ENCODE measurements at places on chromosomes 3 and 15. TPM values are rescaled to one million over a fixed set of nuclear protein-coding genes. Genes with fewer than 3 reads are reported as not detected.

The PLS1 gene
- total RNA-seq, result 2.6 TPM

The ADGRG7 gene
- total RNA-seq, result not detected

The MYZAP gene
- total RNA-seq, result not detected

GRCh38 chr3:142618917-142619461 is 22.8 kb downstream of the PLS1 start:
- no peak for DNase-seq

DNA sequence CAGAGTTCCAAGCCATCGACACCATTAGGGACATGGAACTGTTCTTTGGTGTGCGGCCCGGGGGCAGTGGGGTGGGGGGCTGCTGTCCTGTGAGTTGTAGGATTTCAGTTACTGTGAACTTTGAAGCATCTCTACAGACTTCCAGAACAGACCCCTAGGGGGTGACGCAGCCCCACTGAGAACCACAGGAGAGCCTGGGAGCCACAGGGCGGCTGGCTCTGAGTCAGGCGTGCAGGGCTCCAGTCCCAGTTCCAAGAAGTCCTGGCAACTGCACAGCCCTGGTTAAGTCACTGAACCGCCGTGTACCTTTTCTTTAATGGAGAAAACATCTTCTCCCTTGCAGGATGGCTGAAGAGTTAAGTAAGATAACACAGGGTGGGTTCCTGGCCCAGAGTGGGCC is 23.5 kb upstream of the LRTM1 start:
- DNase-seq, result no peak

DNA sequence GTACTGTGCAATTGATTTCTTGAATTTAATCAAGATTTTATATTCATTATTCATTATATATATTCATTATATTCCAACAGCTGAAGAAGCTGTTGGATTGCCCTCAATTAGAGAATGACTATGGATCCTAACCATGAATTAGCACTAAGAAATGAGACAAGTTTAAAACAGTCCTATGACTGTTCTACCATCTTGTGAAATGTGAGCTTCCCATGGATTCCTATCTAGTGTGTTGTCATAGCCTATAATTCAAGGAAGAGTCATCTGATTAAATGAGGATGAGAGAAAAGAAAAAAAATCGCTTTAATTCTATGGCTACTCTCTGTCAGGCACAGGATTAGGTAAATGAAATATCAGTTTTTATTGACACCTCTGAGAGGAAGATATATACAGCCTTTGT is 696.6 kb upstream of the NAALADL2 start:
- no peak for DNase-seq

DNA sequence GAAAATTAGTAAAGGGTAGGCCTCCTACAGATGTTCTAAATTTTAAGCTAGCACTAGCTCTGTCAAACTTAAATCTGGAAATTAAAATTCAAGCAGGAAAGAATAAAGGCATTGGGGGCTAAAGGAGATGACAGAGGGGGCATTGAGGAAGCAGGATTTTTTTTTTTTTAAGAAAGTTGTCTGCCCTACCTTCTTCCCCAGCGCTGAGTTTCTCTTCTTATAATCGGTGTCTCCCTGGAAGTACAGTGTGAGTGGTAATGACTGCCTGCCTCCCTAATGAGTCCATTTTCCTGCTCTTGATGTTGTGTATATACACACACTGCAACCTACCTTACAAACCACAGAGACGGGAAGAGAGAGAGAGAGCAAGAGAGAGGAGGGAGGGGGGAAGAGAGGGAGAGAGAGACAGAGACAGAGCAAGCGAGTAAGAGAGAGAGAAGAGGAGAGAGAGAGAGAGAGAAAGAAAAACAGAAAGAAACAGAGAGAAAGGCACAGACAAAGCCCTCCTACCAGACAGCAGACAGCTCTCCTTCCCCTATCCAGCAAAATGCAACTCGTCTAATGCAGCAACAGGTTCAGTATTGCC is 47.0 kb downstream of the ZBTB20 start:
- peak; percentile 63 for DNase-seq

- DNase-seq, result peak; percentile 95
Observed at GRCh38 chr15:64894395-64895056, 17.2 kb upstream of the ANKDD1A start.

DNA sequence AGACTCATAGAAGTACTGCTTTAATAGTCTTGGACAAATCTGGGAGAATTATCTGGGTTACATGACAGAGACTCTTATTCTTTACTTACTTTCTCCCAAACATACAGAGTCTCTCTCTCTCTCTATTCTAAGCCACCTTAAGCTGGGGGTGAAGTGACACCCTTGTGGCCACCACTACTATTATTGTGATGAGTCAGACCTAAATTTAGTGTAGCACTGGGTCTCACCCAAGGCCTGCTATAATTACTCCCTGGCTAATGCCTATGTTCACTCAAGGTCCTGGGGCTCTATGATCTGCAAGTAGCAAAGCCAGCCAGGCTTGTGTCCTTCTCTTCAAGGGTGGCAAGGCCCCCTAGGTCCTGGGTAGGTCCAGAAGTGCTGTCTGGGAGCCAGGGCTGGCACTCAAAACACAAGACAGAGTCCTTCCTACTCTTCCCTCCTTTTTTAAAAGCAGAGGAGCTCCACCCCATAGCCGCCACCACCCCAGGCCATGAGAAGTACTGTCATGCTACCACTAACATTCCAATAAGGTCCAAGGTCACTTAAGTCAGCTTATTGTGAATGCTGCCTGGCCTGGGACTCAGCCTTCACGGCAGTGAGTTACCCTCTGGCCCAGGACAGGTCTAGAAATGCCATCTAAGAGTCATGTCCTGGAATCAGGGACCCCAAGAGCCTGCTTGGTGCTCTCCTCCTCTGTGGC is 183.6 kb downstream of the POLQ start:
- no peak for DNase-seq

DNA sequence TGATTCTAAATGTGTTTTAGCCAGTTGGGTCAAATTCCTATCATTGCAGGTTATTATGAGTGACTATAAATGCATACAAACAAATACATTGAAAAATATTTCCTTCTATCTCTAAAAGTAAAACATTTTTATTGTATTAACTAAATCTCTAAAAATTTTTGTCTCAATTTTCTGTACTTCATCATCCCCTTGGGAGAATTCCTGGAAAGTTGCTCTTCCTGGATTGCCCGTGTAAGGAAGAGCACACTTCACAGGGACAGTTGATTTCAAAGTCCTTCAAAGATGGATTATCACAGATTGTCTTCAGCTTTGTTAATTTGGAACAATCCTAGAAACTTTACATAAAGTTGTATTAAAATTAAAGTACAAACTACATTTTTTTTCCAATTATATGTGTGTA is 595.6 kb downstream of the ROBO1 start:
- no peak for DNase-seq

GRCh38 chr3:45957586-45957985 is 14.3 kb downstream of the CXCR6 start:
- DNase-seq, result no peak

GRCh38 chr15:94403331-94403730 is 172.0 kb downstream of the MCTP2 start:
- DNase-seq, result no peak
